ENCODE measurements at places on chromosomes 1 and 21. TPM values are rescaled to one million over a fixed set of nuclear protein-coding genes. Genes with fewer than 3 reads are reported as not detected.

The SH2D1B gene
- 0.06 TPM for total RNA-seq

The S100A12 gene
- not detected for total RNA-seq

The PRAMEF26 gene
- not detected for total RNA-seq

The IVL gene
- not detected for total RNA-seq

The GREM2 gene
- 11.6 TPM for total RNA-seq

The FAM72D gene
- 0.14 TPM for total RNA-seq

The CELA3B gene
- total RNA-seq = not detected

The CLCA4 gene
- total RNA-seq = not detected

The RHOU gene
- total RNA-seq = 1.2 TPM

The SOX13 gene
- 39.7 TPM for total RNA-seq

The SLAMF7 gene
- not detected for total RNA-seq

The NKAIN1 gene
- 1.9 TPM for total RNA-seq

The BTG2 gene
- total RNA-seq = 57.9 TPM

The PEA15 gene
- total RNA-seq = 112 TPM

The S100A14 gene
- total RNA-seq = not detected

The ALG14 gene
- 4.1 TPM for total RNA-seq

The LYPD8 gene
- not detected for total RNA-seq

The TLCD4 gene
- 7.6 TPM for total RNA-seq

The PAQR6 gene
- total RNA-seq = 35.7 TPM

The KLHDC9 gene
- 36.5 TPM for total RNA-seq

The CHML gene
- 5.6 TPM for total RNA-seq

The SLFNL1 gene
- total RNA-seq = 3.0 TPM

The FMN2 gene
- 0.42 TPM for total RNA-seq

The EPRS1 gene
- 39.1 TPM for total RNA-seq

The CNIH3 gene
- 3.7 TPM for total RNA-seq

The PRKAA2 gene
- total RNA-seq = 15.0 TPM

The SLC2A5 gene
- 0.04 TPM for total RNA-seq

The DNASE2B gene
- total RNA-seq = not detected

The C1orf210 gene
- total RNA-seq = not detected

The AMY2A gene
- total RNA-seq = not detected

The S100A8 gene
- total RNA-seq = not detected

The IGSF21 gene
- total RNA-seq = 0.07 TPM

The SDF4 gene
- total RNA-seq = 139 TPM

The PPP1R15B gene
- 24.9 TPM for total RNA-seq

The SELENBP1 gene
- 73.5 TPM for total RNA-seq

The ANGPTL7 gene
- not detected for total RNA-seq

The PAPPA2 gene
- total RNA-seq = 2.0 TPM

The PKNOX1 gene
- 10.5 TPM for total RNA-seq

The PROX1 gene
- 28.7 TPM for total RNA-seq

The DYNLT5 gene
- total RNA-seq = 13.2 TPM
